ENCODE measurements at places on chromosomes 12 and 14.

- no peak for DNase-seq
These were observed 87.8 kb downstream of the MED13L start for GRCh38 chr12:116189692-116190091.

DNA sequence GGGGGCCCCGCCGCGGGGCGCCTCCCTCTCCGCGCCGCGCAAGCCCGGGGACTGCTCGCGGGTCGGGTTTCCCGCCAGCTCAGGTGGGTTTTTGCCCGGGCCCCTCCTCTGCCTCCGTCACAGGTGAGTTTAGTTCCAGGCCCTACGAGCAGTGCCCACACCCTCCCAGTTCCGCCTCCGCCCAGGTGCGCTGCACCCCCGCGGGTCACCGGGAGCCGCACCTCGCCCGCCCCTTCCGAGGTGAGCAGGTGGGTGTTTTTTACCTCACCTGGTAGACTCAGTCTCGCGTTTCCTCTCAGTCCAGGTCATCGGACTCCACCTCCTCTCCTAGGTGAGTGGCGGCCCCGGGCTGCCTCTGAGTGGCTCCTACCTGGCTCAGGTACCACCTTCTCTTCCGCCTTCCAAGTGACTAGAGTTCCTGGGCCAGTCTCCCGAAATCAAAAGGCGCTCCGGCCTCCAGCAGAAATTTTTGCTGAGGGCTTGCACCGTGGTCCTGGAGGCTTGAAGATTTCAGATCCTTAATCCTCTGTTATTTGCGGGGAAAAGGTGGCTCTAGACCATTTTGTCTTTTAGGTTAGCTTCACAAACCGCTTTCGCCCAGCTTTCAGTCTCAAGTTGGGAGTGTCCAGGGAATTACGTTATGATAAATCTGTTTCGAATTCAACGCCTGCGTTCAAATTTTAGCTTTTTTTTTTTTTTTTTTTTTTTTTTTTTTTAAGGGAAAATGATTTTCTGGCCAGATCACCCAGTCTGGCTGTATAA is at the start of gene TMEM30B:
TSS of gene TMEM30B (minus strand) at position 153 of the 762 bp plus-strand sequence. CDS start 191 bp downstream, outside the sequence.
- peak; percentile 30 for DNase-seq

DNA sequence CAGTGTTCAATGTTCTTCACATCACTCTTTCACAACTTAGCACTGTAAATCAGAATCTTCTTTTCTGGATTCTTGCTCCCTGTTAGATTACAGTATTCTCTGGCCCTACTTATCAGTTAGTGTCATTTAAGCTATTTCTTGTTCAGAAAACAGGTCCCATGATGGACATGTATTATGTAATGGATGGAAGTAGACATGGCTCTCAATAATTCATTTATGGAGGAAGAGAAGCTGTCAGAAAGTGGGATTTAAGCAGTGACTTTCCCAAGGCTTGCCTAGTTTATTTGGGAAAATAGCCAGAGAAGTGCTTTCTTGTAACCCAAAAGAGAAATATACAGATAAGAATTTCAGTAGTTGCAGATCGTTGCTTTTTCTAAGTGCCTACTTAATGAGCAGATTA is 1.6 kb downstream of the ERC1 start:
- DNase-seq = no peak

DNA sequence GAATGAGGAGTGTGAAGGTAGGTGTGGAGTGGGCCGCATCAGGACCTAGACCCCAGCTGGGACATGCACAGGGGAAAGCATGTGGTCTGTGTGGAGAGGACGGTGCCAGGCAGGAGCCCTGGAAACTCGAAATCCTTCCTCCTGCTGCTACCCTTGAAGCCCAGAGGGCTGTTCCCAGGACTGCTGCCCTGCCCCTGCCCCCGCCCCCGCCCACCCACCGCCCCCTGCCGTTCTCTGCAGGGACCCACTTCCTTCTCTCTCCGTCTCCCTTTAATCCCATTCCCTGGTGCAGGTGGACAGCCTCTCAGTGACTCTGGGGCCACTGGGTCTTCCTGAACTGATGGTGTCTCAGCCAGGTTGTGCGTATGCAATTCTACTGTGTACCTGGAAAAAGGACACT is 8.0 kb downstream of the ITFG2 start:
- no peak for DNase-seq

DNA sequence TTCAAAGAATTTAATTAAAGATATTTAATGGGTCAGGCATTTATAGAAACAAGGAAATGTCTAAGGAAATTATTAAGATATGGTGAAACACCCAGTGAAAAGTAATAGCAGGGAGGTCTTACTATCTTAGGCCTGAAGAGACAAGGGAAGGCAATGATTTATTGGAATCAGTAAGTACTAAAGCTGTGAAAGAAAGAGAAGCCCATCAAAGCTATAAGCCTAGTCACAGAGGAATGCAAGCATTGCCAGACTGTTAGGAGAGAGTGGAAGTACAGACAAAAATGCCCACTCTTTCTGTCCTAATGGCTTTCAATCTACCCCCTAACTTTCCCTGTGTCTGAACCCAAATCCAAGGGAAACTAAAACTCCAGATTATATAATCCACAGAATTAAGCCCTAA is 69.2 kb upstream of the PIK3C2G start:
- DNase-seq = no peak

DNA sequence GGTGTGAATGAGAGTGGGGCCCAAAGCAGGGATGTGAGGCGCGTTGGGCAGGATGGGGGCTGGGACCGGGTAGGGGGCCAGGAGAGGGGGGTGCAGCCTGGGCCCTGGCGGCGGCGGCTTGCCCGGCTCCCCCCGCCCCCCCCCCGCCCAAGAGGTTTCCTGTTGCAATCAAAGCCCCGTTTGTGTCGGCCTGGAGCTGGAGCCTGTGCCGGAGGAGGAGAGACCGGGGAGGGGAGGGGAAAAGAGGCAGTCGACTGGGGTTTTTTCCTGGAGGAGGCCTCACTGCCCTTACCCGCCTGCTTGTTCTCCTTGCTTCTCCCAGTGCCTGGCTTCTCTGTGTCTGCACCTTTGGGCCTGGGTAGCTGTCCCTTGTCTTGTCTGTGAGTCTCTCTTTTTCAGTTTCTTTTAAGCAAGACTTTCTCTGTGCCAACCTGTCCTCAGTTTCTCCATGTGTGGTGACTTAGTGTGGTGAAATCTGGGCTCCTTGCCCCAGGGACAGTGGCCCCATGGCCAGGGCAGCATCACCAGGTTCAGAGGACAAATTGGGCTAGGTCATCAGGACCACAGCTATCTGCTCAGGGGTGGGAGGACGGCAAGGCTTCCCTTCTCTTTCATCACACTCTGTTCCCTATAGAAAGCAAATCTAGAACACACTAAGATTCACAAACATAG is 8.5 kb downstream of the RARG start:
- DNase-seq = no peak
